ENCODE measurements at places on chromosomes 1 and 21.

- no peak for DNase-seq
Measured at GRCh38 chr1:211566431-211567025, 12.4 kb downstream of the SLC30A1 start.

- DNase-seq: peak; percentile 16
Measured at GRCh38 chr1:221708076-221708571, 33.8 kb downstream of the DUSP10 start.

DNA sequence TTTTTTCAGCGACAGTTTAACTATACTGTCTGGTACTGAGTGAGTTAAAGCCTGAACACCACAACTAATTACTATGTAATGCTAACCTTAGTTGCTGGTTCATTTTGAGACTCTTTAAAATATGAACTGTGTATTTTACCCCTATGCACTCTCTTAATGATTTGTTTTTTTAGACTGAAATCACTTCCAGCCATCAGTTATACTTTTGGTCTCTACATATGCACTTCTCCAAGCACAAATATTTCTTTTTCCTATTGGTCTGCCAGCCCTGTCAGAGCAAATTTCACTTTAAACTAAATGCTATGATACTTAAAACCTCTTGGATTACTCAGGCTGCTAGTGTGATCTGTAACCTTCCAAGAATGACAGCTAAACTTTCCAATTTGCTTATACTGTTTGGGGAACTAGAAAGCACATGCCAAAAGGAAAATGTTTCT, 38.1 kb upstream of the SCYL3 start:
- no peak for DNase-seq

GRCh38 chr1:21891621-21892479, 45.3 kb downstream of the HSPG2 start:
- no peak for DNase-seq

- DNase-seq: no peak
Measured at GRCh38 chr1:175218786-175219434, 26.3 kb upstream of the KIAA0040 start.

- no peak for DNase-seq
Measured at GRCh38 chr1:76763738-76764137, 103.5 kb upstream of the ST6GALNAC5 start.

GRCh38 chr1:191929383-191929782, 228.9 kb upstream of the RGS18 start:
- DNase-seq: no peak

DNA sequence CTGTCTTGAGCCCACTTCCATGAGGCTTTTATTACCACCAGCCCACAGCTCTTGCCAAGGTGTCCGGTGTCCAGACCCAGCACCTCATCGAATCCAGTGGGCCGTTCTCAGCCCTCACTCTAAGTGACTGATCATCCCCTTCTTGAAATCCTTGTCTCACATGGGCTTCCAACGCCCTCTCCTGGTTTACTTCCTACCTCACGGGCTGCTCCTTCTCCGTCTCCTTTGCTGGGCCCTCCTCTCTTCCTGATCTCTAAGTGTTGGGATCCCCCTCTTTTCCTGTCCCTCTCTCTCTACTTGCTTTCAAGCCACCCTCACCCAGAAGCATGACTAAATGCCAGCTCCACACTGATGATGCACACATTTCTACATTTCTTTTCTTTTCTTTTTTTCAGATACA, 9.0 kb upstream of the RHBG start:
- DNase-seq: no peak

GRCh38 chr1:183723571-183723970, 70.5 kb upstream of the APOBEC4 start:
- DNase-seq: no peak

GRCh38 chr1:19442154-19443096, 42.9 kb downstream of the CAPZB start:
- DNase-seq: no peak

GRCh38 chr1:106254748-106255147, 801.7 kb upstream of the PRMT6 start:
- no peak for DNase-seq

DNA sequence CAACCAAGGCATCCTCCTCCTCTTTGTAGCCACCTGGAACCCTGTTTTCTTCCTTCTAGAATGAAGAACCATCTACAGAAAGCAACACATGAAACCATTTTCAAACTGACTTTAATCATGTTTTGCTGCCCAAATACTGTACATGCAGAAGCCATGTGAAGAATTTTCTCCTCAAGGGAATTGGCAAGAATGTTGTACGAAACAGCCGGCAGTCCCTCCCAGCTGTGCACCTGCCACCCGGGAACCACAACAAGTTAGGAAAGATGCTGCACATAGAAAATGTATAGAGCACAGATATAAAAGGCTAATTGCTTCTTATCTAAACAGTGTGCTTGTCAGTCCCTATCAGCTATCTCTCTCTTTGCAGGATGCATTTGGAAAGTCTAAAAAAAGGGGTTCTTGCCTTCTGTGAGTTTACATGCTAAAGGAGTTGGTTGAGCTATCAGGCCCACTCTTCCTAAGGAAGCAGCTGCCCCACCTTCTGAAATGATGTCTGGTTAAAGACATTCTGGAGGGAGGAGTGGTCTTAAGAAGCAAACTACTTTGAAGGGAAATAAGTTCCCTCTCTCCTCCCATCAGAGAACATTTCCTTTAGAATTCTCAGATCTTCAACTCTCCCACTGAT, 44.8 kb downstream of the RIMS3 start:
- DNase-seq: no peak

GRCh38 chr1:202245391-202245790, 51.8 kb downstream of the LGR6 start:
- DNase-seq: no peak

DNA sequence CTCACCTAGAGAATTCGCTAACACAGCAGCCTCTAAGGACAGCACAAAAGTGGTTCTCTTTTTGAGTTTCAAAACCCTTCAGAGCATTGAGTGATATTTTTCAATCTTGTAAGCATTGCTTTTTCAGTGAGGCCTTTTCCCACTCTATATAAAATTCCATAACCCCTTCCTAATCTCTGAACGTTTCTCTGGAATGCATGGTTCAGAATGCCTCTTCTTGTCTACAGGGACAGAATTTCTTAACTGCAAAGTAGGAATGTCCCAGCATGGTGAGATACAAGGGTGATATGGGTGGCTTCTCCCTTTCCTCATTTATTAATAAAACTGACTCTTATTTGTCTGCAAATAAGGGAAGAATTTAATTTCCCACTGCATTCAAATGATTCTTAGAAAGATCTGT, 377.9 kb downstream of the LTN1 start:
- no peak for DNase-seq

DNA sequence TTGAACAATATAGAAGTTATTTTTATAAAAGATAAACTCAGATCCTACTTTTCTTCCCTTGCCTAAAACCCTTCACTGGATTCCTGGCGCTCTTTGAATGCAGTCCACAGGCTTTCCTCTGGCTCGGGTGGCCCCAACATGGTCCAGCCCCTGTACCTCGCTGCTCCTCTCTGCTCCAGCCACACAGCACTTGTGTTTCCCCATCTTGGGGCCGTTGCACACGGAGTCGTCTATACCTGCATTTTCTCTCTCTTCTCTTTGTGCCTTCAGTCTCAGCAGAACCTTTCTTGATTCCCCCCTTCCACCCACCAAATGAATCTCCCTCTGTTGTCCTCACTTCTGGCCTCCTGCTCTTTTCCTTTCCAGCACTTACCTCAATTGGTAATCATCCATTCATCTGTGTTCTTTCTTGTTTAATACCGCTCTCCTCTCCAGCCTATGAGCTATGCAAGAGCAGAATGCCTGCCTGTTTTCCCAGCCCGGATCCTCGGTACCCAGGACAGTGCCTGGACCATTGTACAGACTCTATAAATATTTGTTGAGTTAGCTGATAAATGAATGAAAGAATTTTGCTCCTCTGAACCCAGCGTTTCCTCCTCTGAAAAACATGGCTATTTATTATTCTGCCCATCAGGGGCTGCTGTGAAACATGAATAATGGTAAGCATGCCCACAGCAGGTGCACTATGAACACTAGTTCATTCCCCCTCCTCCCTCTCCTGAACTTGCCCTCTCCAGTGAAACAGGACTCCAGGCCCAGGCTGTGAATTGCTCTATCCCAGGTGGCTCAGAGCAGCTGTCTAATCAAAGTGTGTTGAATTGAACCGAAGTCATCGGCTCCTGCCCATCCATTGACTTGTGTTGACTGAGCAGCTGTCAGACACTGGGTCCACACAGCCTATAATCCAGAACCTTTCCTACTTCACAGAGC, 266.9 kb downstream of the PTPRU start:
- no peak for DNase-seq

DNA sequence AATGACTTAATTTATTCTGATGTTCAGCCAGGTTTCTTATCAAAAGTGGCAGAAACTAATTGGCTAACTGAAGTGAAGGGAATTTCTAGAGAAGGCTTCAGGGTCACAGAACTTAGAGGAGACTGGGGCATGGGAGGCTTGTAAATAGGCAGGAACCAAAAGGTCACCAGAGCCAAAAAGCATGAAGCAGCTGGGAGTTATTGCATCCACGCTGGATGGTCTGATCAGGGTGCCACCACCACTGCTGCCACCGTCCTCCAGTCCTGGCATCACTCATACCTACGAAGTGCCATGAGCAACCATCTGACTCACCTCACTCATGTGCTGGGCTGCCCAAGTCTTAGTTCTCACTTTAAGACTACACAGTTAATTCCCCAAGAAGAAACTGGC, 82.5 kb upstream of the DPH5 start:
- DNase-seq: no peak

GRCh38 chr1:44357710-44358109, 2.7 kb upstream of the ERI3 start:
- no peak for DNase-seq

- no peak for DNase-seq
Measured at GRCh38 chr1:196049407-196049806, 558.8 kb downstream of the KCNT2 start.

DNA sequence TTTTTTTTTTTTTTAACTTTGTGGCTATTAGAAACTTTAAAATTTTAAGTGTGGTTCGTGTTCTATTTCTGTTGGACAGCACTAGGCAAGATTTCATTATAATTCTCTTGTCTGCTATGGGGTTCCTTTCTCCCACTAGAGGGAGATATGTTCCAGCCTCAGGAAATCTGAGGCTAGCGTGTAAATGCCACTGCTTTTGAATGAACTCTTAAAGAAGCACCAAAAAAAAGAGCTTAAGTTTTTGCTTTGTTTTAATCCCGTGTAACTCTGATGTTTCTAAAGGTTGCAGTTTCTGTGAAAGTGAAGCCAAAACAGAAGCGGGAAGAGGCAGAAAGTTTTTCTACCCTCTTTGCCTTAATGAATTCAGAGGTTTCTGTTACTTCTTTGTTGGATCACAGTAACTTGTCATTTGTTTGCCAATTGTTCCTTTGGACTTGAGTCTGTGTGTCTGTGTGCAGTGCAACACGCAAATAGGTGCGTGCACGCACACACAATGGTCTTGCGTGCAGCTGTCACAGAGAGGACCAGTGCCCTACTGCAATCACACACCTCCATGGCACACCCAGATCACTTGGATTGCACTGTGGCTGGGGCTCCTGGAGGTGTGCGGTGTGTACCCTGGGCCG, 32.3 kb downstream of the HHAT start:
- no peak for DNase-seq

GRCh38 chr1:2360588-2361364, 30.6 kb downstream of the MORN1 start:
- no peak for DNase-seq

DNA sequence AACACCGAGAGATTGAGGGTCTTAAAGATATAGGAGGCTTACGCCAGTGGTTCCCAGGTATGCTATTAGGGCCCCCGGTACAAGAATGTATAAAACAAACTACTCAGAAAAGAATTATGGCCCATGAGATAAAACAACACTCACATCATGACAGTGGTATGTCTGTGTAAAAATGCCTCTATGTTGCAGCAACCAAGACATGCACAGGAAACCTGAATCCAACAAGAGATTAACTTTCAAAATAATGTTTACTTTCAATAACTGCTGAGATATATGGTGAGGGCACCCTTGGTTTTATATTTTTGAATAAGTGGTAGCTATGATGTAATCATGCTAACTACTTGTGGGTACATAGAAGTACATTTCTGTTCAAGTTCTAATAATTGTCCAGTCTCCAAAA, 74.9 kb downstream of the PUM1 start:
- no peak for DNase-seq

DNA sequence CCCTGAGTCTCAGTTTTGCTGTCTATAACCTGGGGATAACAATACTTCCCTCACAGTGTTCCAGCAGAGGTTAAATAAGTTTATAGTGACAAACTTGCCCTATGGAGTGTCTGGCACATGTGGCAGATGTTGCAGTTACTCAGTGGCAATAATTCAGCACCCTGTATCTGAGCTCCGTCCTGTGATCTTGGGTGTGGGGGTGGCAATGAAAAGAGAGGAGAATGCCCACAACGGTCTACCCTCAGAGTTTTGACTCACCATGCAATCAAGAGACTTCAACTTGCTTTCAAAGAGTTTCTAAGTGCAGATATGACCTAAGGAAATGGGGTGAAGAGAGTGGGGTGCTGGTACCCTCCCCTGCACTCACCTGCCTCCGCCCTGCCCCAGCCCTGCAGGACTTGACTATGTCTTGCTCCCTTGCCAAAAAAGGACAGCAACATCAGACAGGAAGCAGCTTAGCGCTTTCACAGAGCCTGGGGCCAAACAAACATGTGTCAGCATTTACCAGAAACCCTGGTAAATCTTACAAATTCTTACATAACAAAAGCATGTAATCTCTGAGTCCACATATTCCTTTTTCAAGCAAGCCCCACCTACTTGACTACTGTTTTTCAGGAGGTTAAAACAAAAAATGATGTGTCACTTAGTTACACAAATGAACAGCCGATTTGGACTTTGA, 185.1 kb upstream of the CAMK1G start:
- DNase-seq: no peak

GRCh38 chr1:99726407-99726806, 40.0 kb downstream of the FRRS1 start:
- no peak for DNase-seq

GRCh38 chr1:54253480-54253879, 53.5 kb downstream of the MRPL37 start:
- no peak for DNase-seq

- no peak for DNase-seq
Measured at GRCh38 chr1:163820226-163820625, 498.5 kb downstream of the NUF2 start.

DNA sequence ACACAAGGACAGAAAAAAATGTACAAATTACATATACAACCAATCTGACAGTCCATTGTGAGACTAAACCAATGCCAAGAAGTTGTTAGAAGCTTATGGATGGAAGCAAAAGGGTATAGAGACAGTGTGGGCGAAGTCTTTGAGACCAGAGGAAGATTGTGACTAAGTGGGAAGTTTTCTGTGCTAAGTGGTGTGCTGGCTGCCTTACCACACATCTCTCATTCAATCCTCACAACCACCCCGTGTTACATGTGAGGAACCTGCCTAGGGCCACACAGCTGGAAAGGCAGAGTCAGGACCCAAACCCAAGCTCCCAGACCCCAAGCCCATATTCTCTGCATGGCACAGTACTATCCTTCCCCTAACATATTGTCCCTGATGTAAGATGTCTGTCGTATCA, 53.5 kb upstream of the DUSP10 start:
- no peak for DNase-seq

- no peak for DNase-seq
Measured at GRCh38 chr1:117842408-117843170, 86.8 kb downstream of the GDAP2 start.

GRCh38 chr1:203996126-203996525, 76.8 kb upstream of the SOX13 start:
- no peak for DNase-seq

GRCh38 chr21:32096411-32096810, 182.4 kb downstream of the MIS18A start:
- no peak for DNase-seq

GRCh38 chr1:161738627-161739287, 10.8 kb upstream of the DUSP12 start:
- peak; percentile 12 for DNase-seq

Data from activated CD4-positive, alpha-beta T cell treated with anti-CD3 and anti-CD28 coated beads, Interleukin-2, amount 50 U/mL, for 1 hour (primary cell).